Tibial nerve (tissue), 4 donors: ENCODE measurements at places on chromosomes 7 and 10.

DNA sequence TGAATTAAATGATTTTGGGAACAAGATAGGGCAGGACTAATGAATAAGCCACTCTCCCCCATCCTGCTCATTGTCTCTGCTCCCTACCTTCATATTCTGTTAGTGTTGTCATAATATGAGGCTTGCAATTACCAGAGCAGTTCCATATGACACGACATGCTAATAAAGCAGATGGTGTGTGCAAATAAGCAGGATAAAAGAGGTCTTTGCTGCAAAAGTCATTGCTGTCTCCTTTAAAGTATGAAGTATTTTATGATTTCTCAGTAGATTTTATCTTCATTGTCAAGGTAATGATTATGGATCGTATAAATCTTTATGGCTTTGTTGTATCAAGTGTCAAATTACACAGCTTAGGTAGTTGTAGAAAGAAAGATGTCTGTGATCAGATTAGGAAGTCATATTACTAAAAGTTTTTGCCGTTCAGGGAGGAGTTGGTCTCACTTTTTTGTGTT lies 114.8 kb downstream of the SDK1 start:
- DNase-seq: no peak

- DNase-seq: no peak
Measured at GRCh38 chr10:16016688-16017087, 156.4 kb upstream of the MINDY3 start.

- DNase-seq: no peak
Measured at GRCh38 chr10:123551259-123551658, 114.9 kb upstream of the GPR26 start.

- DNase-seq: no peak
Measured at GRCh38 chr7:158588878-158589442, 1.3 kb upstream of the PTPRN2 start.

GRCh38 chr7:74405191-74405898 lies 48.4 kb upstream of the GTF2IRD1 start:
- DNase-seq: no peak

- DNase-seq: no peak
Measured at GRCh38 chr10:47123716-47124288, 176.2 kb upstream of the GDF10 start.

DNA sequence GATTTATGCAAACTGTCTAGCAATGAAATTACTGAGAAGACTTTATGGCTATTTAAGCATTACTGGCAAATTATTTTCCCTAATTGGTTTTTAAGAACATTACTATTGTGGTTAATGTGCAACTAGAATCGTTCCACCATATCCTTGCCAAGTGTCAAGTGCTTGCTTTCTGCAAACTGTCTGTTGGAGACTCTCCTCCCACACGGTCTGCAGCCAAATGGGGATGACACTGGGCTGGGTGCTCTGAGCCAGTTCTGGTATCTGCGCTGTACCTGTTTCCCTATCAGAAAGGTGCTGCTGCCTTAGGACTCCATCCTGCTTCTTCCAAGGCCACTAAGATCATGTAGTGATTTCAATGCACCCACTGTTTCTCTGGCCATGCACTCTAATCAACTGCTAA lies 110.4 kb downstream of the RAMP3 start:
- no peak for DNase-seq

DNA sequence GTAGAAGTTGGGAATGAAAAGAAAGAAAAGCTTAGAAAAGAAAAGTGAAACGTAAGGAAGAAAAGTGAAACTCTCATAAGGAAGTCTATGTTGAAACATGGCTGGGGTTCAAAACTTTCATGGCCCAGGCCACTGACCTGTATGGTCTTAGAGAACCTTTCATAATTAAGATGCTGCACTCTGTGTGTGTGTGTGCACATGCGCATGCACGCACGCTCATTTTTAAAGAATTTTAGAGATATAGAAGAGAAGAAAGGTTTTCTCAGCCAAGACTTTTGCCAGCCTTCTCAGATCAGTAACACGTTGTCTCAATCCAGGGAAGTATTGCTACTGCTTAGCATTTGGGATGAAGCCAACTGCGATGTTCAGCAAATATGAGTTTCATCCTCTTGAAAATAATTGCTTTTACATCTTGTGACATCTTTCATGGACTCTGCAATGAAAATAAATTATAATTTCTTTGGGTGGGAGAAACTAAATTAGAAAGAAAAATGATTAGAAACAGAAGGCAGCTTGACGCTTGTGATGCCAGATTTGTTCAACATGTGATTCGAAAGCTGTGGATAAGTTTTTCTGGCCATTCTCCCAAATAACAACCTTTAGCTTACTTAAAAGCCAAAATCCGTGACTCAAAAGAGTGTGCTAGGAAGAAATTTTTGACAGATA lies 16.2 kb upstream of the SLC26A4 start:
- DNase-seq: no peak

GRCh38 chr7:144835155-144835611 lies 670 bp downstream of the TPK1 start:
- DNase-seq: no peak

- no peak for DNase-seq
Measured at GRCh38 chr7:36316319-36316718, 73.3 kb upstream of the ANLN start.

DNA sequence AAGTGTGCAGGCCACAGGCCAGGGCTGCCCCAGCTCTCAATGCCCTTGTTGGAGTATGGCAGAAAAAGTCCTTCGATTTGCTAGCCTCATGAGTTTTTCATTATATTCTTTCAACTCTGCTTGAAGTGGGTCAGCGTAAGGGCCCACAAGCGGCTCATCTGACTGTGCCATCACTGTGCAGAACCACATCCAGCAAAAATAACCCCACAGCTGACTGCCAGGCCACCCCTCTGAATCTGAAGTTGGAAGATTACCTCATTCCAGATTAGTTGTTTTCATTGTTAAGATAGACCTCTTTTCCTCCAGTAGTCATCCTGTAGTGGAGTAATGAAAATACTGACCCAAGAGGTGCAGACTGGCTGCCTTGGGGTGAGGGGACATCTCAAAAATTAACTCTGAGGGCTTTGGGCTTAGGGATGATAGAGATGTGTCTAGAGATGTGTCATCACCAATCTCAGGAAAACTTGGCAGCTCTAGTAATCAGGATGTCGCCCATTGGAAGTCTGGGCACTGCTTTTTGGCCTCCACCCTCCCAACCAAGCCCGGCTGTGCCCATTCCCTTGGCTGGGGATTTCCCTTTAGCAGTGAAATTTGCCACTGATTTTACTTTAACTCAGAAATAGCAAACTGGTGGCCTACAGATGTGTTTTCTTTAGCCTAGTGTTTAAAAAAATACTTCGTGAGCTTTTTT lies 164.3 kb downstream of the LCOR start:
- DNase-seq: no peak

DNA sequence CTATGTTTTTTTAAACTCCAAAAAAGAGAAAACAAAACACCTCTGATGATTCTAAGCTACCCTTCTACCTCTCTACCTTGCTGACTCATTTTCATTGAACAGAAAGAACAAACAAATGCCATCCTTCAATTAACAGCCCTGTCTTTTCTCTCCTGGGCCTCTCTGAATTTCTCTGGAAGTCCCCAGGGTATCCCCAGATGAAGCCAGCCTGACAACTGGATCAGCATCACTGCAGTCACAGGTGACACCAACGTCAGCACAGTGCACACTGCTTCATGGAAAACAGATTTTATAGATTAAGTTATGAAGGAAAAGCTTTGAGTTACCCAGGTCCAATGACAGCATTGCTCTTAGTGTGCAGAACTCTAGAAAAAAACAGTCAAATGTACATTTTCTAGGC lies 5.7 kb downstream of the HUS1 start:
- no peak for DNase-seq

DNA sequence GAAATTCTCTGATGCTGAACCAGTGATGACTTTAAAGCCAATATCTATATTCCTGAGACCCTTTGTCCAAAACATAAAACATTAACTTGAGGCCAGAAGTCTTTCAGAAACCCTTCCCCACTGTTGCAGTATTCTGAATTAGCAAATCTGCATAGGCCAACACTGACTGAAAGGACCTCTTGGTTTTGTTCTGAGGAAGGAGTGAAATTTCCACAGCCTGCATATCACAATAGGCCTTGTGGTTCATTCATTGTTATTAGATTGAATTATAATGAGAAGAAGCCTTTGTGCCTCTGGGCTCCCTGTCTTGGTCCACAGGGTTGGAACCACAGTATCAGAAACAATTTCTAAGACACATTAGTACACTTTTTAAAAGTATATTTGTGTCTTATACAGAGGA lies 90.3 kb downstream of the CCNY start:
- no peak for DNase-seq

- no peak for DNase-seq
Measured at GRCh38 chr7:157056246-157056645, 45.8 kb upstream of the MNX1 start.

GRCh38 chr10:86871563-86872183 lies 85.7 kb downstream of the MMRN2 start:
- DNase-seq: no peak

GRCh38 chr10:86665218-86665607 lies 3.1 kb upstream of the LDB3 start:
- DNase-seq: no peak
